ENCODE measurements at places on chromosomes 4 and X. TPM values are rescaled to one million over a fixed set of nuclear protein-coding genes. Genes with fewer than 3 reads are reported as not detected.

DNA sequence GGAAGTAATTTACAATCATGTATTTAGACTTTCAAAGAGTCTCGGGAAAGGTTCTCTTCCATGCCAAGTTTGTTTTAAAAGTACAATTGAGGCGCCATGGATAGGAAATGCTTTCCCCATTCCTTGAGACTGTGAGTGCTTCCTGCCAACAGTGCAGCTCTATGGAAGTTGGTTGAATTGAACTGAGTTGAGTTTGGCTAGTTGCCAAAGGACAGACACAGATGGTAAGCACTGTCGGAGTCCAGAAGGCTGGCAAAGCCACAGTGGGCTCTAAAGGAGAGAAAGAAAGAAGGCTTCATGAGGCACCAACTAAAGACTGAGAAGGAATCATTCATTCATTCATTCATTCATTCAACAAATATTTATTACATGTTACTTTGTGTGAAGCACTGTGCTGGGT is 4.3 kb upstream of the KCNE5 start:
- no peaks in the 10 kb centered on the region for H3K4me1 ChIP-seq
- H3K36me3 ChIP-seq, result no peaks in the 10 kb centered on the region
- no peaks in the 10 kb centered on the region for H3K27me3 ChIP-seq
- DNase-seq, result no peak

DNA sequence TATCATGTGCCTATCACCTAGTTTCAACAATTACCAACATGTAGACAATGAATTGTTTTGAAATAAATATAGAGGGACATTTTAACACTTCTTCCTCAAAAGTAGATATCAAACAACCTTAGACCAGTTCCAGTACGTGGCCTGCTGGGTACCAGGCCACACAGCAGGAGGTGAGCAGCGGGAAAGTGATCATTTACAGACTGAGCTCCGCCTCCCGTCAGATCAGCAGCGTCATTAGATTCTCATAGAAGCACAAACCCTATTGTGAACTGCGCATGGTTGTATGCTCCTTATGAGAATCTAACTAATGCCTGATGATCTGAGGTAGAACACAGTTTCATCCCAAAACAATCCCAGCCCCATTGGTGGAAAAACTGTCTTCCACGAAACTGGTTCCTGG is 6.5 kb downstream of the BBS7 start:
- no peaks in the 10 kb centered on the region for H3K27me3 ChIP-seq
- DNase-seq, result no peak
- H3K4me1 ChIP-seq, result no peaks in the 10 kb centered on the region
- no peak overlapping the region for H3K27ac ChIP-seq
- H3K4me3 ChIP-seq, result no peak overlapping the region
- peaks cover 3% of the 10 kb centered on the region for H3K36me3 ChIP-seq

GRCh38 chr4:89245459-89245858 is 62.1 kb downstream of the GPRIN3 start:
- no peaks in the 10 kb centered on the region for H3K36me3 ChIP-seq
- no peak overlapping the region for H3K27ac ChIP-seq
- H3K4me1 ChIP-seq, result no peaks in the 10 kb centered on the region
- no peak for DNase-seq
- H3K4me3 ChIP-seq, result no peak overlapping the region
- no peaks in the 10 kb centered on the region for H3K27me3 ChIP-seq

DNA sequence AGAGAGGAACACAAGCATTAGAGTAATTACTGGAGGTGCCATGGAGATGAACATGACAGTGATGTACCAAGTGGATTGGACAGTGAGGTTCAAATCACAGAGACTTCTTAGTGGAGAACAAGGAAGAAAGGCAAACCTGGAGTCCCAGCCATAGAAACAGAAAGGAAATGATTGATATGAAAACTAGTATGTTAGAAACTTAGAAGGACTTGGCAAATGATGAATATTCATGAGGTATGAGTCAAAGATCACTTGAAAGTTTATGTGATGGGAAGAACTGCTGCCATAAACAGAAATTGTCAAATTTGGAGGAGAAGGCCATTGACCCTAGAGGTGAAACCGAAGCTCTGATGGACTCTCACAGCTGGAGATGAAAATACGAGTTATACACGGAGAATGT is 88.2 kb downstream of the PHOX2B start:
- H3K27me3 ChIP-seq, result no peaks in the 10 kb centered on the region
- no peak overlapping the region for H3K27ac ChIP-seq
- H3K36me3 ChIP-seq, result no peaks in the 10 kb centered on the region

DNA sequence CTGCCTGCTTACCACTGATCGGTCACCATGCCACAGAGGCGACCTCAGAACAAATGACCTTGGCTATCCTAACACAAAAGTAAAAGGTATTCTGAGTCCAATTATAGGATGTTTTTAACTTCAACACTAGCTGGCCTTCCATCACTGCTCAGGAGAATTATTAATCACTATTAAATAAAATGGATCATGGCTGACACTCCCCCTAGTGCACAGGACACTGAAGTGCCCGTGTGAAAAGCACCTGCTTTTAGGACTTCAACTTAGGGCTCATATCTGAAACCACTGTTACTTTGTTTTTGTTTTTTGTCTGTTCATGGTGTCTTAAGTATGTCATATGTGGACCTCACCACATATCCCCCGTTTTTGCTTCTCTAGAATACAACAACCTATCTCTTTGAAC is 33.9 kb downstream of the STX18 start:
- no peak for DNase-seq
- H3K27ac ChIP-seq, result no peak overlapping the region
- H3K4me1 ChIP-seq, result peaks cover 14% of the 10 kb centered on the region
- no peaks in the 10 kb centered on the region for H3K27me3 ChIP-seq
- no peak overlapping the region for H3K4me3 ChIP-seq

GRCh38 chr4:102825261-102826091 is 1.9 kb downstream of the UBE2D3 start:
- peak overlapping the region; percentile 100 for H3K27ac ChIP-seq
- H3K4me1 ChIP-seq, result no peaks in the 10 kb centered on the region
- H3K4me3 ChIP-seq, result peak overlapping the region; percentile 76
- DNase-seq, result peak; percentile 56
- H3K27me3 ChIP-seq, result no peaks in the 10 kb centered on the region

- H3K36me3 ChIP-seq, result no peaks in the 10 kb centered on the region
- no peaks in the 10 kb centered on the region for H3K27me3 ChIP-seq
- no peak for DNase-seq
- no peak overlapping the region for H3K4me3 ChIP-seq
- H3K27ac ChIP-seq, result peak overlapping the region; percentile 97
- peaks cover 65% of the 10 kb centered on the region for H3K4me1 ChIP-seq
Measured at GRCh38 chr4:185713272-185713671, 98.7 kb downstream of the SORBS2 start.

DNA sequence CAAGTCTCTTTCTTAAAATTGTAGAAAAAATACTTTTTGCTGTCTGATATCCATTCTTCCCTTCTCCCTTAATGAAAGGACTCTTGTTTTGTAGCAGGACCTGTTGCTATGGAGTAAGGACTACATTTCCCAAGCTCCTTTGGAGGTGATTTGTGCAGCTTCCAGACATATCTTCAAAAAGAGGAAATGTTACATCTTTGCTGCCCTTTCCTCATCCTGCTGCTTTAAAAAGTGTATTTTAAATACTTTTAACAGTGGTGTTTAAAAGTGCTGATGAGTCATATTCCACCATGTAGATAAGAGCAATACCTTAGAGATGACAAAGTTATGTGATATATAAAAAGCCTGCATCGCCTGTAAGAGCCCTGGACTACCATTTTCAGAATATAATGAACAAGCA is 98.7 kb downstream of the CFAP299 start:
- DNase-seq, result no peak
- H3K4me3 ChIP-seq, result no peak overlapping the region
- H3K36me3 ChIP-seq, result no peaks in the 10 kb centered on the region
- H3K27ac ChIP-seq, result no peak overlapping the region

GRCh38 chr4:17077105-17077504 is 178.7 kb upstream of the LDB2 start:
- DNase-seq, result no peak
- H3K36me3 ChIP-seq, result no peaks in the 10 kb centered on the region
- H3K27me3 ChIP-seq, result no peaks in the 10 kb centered on the region
- H3K27ac ChIP-seq, result no peak overlapping the region
- no peak overlapping the region for H3K4me3 ChIP-seq

DNA sequence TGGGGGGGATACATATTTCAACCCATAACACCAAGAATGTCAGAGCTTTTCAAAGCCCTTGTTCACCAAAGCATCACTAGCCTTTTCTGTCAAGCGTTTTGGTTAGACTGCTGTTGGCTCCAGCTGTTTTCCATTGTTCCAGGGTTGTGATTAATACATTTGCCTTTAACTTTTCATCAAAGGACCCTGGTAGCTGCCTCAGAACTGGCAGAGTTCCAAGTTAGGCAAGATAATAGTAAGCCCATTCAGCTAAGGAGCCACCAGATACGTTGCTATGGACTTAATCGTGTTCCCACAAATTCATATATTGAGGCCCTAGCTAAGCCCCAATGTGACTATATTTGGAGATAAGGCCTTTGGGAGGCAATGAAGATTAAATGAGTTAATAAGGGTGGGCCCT is 37.1 kb downstream of the ENOPH1 start:
- H3K36me3 ChIP-seq, result no peaks in the 10 kb centered on the region
- DNase-seq, result no peak
- no peaks in the 10 kb centered on the region for H3K27me3 ChIP-seq
- no peak overlapping the region for H3K4me3 ChIP-seq

DNA sequence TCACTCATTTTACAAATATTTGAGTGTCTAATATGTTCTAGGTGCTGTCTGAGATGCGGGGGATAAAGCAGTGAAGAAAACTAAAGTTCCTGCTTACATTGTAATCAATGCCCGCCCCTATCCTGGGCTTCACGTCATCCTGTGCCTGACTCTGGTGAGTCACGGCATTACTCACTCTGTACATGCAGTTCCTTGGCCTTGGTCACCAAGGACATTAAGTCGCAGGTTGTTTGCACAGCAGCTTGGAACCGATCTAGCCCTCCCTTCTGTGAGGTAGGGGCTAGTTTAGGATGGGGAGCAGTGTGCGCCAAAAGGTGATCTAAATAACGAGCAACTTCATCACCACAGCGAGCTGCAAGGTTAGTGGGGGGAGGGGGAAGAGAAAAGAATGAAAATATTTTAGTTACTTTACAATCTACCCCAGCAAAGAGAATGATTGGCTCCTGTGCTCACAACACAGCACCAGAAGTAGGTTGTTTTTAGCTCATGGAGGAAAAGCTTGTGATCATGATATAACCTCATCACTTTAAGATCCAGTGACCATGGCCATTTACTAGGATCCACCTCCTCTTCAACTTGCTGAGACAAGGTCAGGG is 48.0 kb upstream of the HDAC8 start:
- H3K27ac ChIP-seq, result no peak overlapping the region
- no peaks in the 10 kb centered on the region for H3K36me3 ChIP-seq
- no peak overlapping the region for H3K4me3 ChIP-seq
- H3K27me3 ChIP-seq, result no peaks in the 10 kb centered on the region
- H3K4me1 ChIP-seq, result no peaks in the 10 kb centered on the region
- DNase-seq, result no peak

GRCh38 chr4:184267673-184268583 is 50.3 kb upstream of the ENPP6 start:
- H3K4me3 ChIP-seq, result peak overlapping the region; percentile 37
- peak overlapping the region; percentile 65 for H3K27ac ChIP-seq
- peak; percentile 70 for DNase-seq
- H3K36me3 ChIP-seq, result no peaks in the 10 kb centered on the region

DNA sequence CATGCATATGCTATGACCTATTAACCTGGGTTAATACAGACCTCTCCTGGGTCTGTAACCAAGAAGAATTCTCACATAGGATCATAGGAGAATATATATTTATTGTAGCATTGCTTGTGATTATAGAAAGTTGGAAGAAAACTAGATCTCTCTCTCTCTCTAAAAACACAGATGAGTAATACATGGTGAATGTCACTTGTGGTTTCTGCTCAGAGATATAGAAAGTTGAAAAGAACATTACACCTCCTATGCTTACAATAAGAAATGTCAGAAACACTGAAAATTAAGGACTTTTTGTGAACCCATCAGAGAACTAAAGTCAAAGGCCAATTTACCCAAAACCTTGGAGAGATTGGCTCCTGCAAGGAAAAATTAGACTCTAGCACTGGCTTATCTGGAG is 1389.5 kb downstream of the FAM133A start:
- no peak overlapping the region for H3K4me3 ChIP-seq
- H3K27me3 ChIP-seq, result no peaks in the 10 kb centered on the region
- no peak overlapping the region for H3K27ac ChIP-seq
- H3K4me1 ChIP-seq, result no peaks in the 10 kb centered on the region
- DNase-seq, result no peak

Gene CLGN
- 2.7 TPM for total RNA-seq

Gene HS3ST1
- total RNA-seq, result 0.67 TPM

Gene GAGE1
- total RNA-seq, result not detected

Gene GAGE12J
- total RNA-seq, result not detected

Gene RENBP
- total RNA-seq, result 7.2 TPM

Gene SHROOM4
- total RNA-seq, result 0.74 TPM

Gene ARMCX2
- total RNA-seq, result 3.6 TPM

Gene ADRA2C
- total RNA-seq, result 0.81 TPM

All from right lobe of liver (tissue), 6 donors.